ENCODE measurements at places on chromosomes 2 and 18. TPM values are rescaled to one million over a fixed set of nuclear protein-coding genes. Genes with fewer than 3 reads are reported as not detected.

GRCh38 chr2:72427022-72427861, 279.6 kb upstream of the CYP26B1 start:
- no peak for DNase-seq

- no peak for DNase-seq
Observed at GRCh38 chr2:120472031-120472430, 126.1 kb downstream of the INHBB start.

DNA sequence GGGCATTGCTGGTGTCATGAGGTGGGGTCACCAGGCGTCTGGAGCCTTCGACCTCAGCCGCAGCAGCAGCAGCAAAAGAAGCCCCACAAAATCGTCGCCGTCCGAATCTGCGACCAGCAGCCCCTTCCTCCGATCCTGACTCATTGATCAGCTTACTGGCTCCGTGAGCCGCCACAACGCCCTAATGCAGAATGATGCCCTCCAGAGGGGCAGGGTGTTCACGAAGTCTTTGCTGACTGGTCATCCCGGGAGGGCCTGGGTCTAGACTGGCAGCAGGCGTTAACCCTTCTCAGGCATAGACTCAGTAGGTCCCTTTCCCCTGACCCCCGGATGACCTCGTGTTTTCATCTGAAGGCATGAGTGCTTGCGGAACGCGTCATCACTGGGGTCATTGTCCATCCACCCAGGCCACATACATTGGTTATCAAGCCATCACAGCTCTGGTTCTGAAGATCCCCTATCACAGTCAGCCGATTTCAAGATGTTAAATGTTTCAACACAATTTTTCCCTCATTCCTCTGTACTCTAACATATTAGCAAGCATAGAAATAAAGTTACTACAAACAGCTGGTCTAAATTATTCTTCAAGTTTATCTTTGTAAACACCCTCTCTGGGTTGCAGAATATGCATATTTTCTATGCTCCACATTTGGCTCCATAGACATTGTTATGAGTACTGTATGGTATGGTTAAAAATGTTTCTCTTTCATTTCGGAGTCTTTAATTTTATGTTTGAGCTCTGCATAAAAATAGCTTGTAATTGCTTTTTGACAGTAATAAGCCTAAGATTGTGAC, 83.3 kb upstream of the SALL3 start:
- DNase-seq = no peak

DNA sequence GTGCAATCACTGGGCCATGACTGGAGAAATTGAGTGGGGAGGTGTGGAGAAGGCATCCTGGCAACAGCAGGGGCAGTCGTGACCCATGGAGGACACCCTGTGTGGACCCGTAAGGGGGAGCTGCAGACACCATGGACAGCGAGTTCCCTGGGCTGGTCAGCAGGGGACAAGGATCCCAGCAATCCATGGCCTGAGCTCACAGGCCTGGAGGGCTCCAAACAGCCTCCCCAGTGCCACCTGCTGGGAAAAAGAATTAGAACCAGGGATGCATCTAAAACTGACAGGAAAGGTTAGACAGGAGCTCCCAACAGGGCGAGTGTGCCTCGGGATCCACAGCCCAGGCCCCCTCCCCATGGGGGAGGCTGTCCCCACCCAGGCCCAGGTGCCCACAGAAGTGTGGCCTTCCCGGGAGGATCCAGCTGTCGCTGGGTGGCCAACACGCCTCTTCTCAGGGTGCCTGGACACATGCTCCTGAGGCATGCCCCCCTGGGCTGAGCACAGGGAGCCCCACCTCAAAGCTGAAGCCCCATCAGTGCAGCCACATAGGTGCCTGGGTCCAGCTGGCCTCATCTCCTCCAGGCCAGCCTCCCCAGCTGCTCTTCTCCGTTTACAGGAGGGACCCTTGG, 20.5 kb upstream of the KIF1A start:
- peak; percentile 47 for DNase-seq

- no peak for DNase-seq
Observed at GRCh38 chr2:80643598-80643997, 339.0 kb upstream of the LRRTM1 start.

DNA sequence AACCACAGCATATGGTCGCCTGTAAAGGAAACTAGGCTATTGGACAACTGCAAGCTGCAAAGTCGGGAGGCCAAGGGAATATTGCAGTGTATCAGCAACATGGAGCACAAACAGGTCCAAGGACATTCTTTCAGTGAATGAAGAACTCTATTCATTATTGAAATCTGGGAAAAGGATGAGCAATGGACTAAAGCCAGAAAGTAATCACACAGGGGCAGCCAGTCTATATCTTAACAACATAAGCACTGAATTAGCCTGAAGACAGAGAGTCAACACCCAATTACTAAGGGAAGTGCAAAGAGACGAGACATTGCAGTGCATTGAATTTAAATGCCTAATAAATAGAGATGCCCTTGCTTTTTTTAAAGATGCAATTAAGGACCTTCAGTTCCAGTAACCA, 615.5 kb upstream of the SETBP1 start:
- no peak for DNase-seq

DNA sequence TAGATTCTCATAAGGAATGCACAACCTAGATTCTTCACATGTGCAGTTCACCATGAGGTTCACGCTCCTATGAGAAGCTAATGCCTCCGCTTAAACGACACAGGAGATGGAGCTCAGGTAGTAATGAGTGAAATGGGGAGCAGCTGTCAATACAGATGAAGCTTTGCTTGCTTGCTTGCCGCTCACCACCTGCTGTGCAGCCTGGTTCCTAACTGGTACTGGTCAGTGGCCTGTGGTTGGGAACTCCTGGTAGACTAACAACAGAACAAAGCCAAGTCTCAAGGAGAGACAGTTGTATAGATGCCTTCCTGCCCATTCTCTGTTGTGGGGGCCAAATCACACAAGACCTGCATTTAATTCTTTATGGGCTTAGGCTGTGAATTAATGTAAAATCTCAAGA, 449.2 kb upstream of the TNP1 start:
- no peak for DNase-seq

DNA sequence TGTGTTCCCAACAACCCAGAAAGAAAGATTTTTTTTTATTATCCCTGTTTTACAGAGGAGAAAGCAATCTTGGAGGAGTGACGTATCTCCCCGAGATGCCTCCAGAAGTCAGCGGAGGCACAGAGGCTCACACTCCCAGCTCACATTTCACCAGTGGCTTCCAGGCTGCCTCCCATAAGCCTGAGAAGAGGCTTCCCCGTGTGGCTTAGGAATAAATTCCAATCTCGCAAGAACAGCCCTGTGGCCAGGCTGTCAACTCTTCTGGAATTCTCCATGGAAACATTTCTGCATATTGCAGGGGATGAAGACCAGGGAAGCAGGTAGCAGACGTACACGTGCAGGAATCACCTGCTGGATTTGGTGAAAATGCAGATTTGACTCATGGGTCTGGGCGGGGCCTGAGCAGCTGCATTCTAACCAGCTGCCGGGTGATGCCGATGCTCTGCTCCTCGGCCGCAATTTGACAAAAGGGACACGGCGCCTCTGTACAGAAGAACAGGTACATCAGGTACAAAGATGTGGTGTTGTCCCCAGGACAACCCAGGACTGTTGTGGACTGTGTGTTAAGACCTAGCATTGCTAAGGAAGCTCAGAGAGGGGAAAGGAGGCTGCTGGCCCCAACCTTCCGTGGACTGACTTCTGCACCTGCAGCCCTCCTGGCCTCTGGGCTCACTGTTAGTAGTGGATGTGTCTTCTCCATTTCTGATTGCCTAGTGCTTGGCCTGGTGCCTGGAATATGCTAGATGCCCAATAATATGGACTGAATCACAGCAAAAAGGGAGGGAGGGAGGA, 114.2 kb upstream of the ID2 start:
- no peak for DNase-seq

GRCh38 chr2:47254464-47254863, 99.4 kb upstream of the STPG4 start:
- no peak for DNase-seq

GRCh38 chr2:67631483-67631882, 234.3 kb downstream of the ETAA1 start:
- no peak for DNase-seq

DNA sequence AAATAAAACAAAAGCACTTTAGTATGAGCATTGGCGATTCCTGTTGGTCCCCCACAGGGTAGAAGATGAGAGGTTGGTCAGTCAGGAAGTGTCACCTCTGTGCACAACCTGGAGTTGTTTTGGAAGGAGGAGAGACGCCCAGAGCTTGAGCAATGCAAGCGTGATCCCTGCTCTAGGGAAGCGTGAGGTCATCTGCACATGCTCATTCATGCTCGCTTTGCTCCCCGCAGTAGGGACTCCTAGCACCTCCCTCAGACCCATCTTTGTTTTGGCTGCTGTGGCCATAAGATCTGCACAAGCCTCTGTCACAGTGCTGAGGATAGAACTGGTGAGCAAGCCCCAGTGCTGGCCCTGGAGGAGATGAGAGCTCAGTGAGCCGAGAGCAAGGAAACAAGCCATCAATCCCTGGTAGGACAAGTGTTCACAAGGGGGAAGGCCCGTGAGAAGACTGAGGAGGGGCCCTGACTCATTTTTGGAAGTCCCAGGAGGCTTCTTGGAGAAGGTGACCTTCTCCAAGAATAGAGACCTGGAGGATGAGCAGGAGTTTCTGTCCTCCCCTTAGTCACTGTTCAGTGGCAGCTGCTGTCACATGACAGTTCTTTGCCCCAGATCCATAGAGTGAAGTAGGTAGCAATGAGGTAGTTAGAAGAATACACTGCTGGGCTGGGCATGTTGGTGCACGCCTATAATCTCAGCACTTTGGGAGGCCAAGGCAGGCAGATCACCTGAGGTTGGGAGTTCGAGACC, 13.3 kb upstream of the ATP8B1 start:
- no peak for DNase-seq

DNA sequence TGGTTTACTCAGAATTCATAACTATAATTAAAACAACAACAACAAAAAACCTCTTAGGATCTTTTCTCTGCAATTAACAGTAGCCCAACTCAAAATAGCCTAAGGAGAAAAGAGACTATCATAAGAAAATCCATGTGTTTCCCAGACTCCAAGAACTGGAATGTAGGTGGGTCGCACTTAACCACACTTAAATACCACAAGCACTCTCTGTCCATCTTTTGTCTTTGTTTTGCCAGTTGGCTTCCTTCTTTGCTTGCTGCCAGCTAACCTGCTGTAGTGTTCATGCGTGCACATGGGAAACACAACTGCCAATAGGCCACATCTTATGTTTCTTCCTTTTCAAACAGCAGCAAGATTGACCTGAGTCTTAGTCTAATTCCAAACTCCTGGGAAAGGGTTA, 24.1 kb upstream of the ACVR1 start:
- DNase-seq = peak; percentile 25

DNA sequence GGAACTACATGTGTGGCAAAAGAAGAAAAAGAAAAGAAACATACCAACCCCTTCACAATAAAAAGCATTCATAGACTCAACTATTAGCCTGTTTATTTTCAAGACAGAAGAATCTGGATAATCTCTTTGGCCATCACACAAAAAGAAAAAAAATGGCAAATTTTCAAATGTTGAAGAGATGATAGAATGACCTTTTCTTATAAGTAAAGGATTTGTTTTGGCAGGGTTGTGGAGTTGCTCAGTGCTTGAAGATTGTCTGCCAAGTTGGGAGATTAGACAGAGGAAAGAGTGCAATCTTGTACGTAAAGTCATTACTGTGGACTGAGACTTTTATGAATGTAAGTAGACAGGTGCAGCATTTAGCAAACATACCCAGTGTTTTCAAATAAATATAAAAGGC, 18.5 kb upstream of the FAM171B start:
- DNase-seq = no peak

GRCh38 chr2:136098441-136098840, 19.5 kb downstream of the CXCR4 start:
- DNase-seq = no peak

- no peak for DNase-seq
Observed at GRCh38 chr2:39385172-39385571, 51.9 kb downstream of the MAP4K3 start.

DNA sequence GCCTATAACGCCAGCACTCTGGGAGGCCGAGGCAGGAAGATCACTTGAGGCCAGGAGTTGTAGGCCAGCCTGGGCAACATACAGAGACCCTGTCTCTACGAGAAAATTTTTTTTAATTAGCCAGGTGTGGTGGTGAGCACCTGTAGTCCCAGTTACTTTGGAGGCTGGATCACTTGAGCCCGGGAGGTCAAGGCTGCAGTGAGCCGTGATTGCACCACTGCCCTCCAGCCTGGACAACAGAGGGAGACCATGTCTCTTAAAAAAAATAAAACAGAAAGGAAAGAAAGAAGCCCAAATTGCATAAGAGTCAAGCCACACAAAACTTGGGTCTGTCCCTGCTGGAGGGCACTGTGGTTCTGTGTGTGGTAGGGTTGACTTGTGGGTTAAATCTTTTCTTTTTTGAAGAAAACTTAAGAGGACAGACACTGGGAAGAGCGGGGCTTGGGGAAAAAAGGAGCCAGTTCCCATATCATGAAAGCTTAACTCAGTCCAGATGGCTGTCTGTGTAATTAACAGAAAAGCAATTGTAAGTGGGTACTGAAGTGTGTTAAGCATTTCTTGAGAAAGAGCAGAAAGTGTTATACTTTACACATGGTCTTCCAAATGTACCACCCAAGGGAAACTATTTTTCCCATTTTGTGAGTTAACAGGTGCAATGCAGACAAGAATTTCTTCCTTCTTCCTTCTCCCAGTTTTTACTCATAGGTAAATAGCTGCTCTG, 115.1 kb downstream of the ALPK2 start:
- no peak for DNase-seq

- no peak for DNase-seq
Observed at GRCh38 chr2:217218269-217219163, 358.7 kb upstream of the TNP1 start.

GRCh38 chr2:88114889-88115288, 13.0 kb downstream of the FABP1 start:
- DNase-seq = no peak

DNA sequence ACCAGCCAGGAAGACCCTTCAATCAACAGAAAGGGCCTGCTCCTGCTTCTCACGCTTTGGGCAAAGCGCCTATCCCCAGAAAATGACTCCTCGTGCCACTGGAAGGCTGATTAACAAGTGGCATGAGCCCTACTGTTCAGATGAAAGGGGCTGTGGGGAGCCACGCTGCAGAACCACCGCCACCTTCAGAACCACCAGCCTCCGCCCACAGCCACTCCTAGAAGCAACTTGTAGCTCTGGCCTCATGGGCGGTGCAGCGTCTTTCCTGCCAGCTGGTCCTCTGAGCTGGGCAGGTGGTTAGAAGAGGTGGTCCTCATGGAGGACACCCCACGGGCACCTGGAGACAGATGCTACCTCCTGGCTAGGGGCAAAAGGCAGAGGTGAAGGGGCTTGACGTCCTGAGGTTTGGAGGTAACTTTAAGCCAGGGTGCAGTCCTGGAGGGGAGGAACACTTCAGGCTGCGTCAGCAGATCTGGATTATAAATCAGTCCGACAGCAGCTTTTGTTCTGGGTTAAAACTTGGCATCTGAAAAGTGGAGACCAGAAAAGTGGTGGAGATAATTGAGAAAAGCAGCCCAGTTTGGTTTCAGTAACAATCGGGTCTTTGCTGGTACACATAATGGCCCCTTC, 861 bp upstream of the SEMA4C start:
- no peak for DNase-seq

GRCh38 chr2:188798159-188798558, 176.0 kb upstream of the COL3A1 start:
- no peak for DNase-seq

The GPR35 gene
- total RNA-seq = 1.9 TPM

The MYO1B gene
- total RNA-seq = 215 TPM

The BCL2 gene
- total RNA-seq = 8.4 TPM

The ASPRV1 gene
- 1.1 TPM for total RNA-seq

The REG3G gene
- not detected for total RNA-seq

The CLEC4F gene
- total RNA-seq = 0.57 TPM

All from upper lobe of left lung (tissue), 6 donors.